GM18507 (cell line): ENCODE measurements at places on chromosomes 7 and 10.

DNA sequence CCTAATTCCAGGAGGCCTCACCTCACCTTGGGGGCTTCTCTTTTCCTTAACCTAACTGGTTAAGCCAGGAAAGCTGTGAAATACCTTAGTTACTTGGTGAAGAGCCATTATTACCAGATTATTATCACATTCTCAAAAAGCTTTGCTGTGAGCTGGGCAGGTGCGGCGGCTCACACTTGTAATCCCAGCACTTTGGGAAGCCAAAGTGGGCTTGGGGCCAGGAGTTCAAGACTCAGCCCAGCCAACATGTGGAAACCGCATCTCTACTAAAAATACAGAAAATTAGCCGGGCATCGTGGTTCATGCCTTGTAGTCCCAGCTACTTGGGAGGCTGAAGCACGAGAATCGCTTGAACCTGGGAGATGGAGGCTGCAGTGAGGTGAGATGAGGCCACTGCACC is 102.4 kb upstream of the KLF6 start:
- DNase-seq: no peak

GRCh38 chr7:81080553-81080952 is 161.7 kb upstream of the SEMA3C start:
- DNase-seq: no peak

DNA sequence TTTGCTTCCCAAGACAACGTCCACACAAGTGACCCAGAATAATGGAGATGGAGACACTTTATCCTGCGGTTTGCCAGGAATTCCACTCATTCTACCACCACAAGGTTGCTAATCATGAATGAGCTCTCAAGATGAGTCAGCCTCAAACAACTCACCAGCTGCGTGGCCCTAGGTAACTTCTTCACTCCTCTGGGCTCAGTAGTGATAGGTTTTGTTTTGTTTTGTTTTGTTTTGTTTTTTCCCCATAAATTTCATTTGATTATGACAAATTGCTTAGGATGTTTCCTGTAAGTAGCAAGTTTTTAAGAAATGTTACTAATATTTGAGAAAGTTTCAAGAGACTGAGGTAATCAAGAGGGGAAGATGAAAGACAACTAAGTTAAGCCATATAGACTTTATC is 286.8 kb downstream of the PARD3 start:
- no peak for DNase-seq

- DNase-seq: no peak
Observed at GRCh38 chr7:150800581-150801241, at the start of gene TMEM176A. TSS of gene TMEM176A (plus strand) at chr7:150800769. CDS start at chr7:150801551, 782 bp downstream.

GRCh38 chr10:127585519-127586023 is 36.5 kb downstream of the NPS start:
- no peak for DNase-seq

DNA sequence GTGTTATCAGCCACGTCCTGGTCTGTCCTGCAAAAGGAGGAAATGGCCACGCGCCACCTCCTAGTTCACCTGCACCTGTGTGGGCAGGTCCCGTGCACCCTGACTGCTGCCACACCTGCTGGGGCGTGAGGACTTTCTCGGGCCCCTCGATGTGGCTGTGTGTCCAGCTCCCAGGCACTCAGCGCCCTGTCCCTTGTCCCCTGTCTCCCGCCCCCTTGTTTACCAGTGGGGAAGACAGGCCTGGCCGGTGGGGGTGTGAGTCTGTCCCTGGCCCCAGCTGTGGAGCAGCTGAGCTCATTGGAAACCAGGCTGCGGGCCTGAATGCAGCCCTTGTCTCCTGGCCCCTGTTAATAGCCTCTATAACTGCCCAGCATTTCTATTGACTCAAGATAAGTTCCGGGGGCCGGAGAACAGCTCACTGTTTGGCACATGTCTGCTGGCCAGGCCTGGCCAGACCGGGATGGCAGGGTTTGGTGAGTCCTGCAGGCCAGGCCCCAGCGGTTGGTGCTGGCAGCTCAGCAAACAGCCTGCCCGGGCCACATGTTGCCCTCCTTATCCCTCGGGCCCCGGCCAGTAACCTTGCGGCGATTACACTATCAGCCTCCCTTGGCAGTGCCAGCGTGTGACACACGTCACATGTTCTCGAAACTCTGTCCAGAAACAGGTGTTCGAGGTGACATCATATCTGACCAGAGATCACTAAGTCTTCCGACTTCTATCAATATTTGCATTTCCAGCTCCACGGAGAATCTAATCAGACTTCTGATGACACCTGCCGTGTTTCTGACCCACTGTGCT is 52.1 kb downstream of the FOXL3 start:
- no peak for DNase-seq
